ENCODE measurements at places on chromosomes 11 and 22. TPM values are rescaled to one million over a fixed set of nuclear protein-coding genes. Genes with fewer than 3 reads are reported as not detected.
A peak's percentile ranks its signal among the peaks of the same experiment; 100 is the strongest.

- DNase-seq: no peak
Observed at GRCh38 chr11:62914416-62914815, 6.7 kb downstream of the CHRM1 start.

GRCh38 chr11:83717537-83717936 is 431.4 kb upstream of the CCDC90B start:
- no peak for DNase-seq

DNA sequence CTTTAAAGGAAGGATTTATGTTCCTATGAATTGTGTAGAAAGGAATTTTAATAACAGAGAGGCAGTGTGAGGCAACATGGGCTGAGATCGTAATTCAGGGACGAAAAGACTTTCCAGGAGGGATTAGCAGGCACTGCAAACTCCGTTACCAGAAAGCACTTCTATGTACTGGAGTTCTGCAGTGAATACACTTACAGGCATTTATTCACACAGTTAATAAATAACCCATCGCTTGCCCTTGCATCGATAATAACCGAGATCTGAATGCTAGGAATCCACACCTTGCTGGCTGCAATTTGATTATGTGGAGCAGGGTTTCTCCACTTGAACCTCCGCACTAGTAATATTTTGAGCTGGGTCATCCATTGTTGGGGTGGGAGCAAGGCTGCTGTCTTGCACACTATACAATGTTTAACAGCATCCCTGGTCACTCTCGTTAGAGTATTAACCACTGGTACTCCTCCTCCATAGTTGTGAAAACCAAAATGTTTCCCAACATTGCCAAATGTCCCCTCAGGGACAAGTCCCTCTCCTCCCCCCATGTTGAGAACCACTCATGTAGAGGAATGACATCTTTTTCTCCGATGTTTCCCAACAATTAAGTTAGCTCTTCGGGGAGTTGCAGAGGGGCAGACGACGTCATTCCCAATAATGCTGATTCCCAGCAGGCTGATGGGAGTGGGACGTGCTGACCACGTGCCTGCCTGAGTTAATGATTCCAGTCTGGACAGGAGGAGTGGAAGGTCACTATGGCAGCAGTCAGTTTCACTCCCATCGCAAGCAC is 99.5 kb downstream of the SNX19 start:
- DNase-seq: no peak

The FGF19 gene
- total RNA-seq: not detected

DNA sequence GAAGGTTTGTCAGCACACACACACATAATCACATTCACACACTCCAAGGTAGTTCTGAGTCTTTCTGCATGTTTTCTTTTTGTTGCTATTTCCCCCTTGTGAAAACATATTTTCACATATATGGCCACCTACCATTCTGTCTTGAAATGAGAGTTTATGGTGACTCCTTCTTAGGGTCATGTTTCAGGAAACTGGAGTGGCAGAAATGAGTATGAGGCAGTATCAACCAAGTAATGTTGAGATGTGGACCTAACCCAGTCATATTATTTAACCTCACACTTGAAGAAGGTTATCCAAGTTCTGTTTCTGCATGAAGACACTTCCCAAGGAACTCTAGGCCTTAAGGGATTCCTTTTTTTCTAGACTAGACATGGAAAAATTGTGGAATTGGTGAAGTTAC is 481.4 kb downstream of the ETS1 start:
- no peak for DNase-seq

DNA sequence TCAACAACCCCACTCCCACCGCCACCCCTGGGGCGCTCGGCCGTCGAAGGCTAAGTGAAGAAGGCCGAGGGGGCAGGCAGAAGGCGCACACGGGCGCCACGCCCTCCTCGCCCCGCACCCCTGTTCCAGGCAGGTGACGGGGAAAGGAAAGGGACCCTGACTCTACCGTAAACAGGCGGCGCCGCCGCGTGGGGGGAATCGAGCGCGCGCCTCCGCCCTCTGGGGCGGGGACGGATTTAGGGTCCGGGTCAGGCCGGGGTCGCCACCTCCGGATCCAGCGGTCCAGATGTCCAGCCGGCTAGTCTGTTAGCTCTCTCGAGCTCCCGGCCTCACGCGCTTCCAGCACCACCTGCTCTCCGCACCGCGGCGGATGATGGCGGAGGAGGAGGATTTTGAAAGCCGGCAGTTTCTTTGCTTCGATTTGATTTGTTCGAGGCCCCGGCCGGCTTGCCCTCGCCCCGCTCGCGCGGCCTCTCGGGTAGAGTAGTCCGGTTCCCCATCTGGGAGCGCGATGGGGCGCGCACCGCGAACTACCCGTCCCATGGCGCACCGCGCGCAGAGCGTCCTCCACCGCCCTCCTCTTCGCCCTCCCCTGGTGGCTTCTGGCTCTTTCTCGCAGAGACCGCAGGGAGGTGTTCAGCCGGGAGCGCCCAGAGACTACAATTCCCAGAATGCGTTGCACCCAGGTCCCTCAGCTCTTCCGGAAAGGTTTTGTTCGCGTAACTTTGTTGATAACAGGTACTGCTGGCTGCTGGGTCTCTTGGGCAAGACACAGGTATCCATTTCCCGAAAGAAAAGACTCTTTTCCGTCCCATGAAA is at the start of gene RANGAP1:
TSS of gene RANGAP1 (minus strand) at position 368 of the 819 bp plus-strand sequence. CDS start 5,143 bp downstream, outside the sequence.
- DNase-seq: peak; percentile 99

The NCAPD3 gene
- total RNA-seq: 111 TPM

The ALDH3B1 gene
- total RNA-seq: not detected

The L3MBTL2 gene
- 53.3 TPM for total RNA-seq

DNA sequence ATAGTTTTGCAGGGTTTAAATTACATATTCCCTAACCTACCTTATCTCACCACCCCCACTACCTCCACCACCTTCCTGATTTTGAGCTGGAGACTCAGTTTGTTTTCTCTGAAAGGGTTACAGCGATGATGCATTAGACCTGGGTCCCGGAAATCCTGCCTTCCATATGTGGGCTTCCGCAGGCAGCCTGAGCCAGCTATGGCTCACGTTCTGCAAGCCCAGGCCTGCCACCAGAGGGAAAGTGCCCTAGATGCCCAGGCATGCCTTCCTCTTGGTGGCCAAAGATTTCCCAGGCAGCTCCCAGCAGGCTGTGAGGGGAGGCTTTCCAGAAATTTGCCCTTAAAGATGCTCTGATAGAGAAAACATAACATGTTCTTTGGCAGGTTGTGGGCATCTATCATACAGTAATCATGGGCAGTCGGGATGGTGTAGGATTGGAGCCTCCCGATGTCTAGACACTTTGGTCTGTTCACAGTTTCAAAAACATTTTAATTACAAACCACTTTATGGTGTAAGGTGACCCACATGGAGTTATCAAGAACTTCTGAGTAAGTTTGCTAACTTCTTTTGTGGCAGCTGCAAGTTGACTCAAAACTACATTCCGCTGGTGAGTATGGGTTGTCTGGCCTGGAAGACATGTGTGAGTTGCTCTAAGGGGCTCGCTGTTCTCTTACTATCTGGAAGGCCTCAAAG is 79.3 kb downstream of the MICAL2 start:
- DNase-seq: peak; percentile 73

- no peak for DNase-seq
Observed at GRCh38 chr11:43908683-43909082, 28.1 kb downstream of the ALKBH3 start.

GRCh38 chr22:46421267-46421666 is 85.8 kb downstream of the TRMU start:
- no peak for DNase-seq

The IL17REL gene
- total RNA-seq: 0.09 TPM

DNA sequence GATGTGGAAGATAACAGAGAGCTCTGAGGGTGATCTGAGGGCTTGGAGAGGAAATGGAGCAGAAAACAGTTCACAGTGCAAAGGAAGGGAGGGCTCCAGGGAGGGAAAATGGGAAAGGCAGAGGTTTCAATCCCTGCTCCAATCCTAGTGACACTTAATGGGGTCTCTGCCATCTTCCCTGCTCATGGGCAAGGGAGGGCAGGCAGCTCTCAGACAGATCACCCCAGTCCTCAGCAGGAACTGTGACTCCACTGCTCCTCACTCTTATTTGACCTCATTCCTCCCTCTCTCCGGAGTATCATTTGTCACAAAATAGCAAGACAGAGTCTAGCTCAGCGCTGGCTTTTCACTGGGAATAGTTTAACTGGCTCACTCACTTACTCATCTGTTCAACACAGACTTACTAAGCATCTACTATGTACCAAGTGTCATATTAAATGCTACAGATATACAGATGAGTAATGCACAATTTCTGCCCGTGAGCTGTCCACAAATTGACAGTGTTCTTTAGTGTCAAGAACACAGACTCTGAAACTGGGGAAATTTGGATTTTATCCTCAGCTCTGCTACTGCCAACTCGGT is 817.4 kb downstream of the OPCML start:
- no peak for DNase-seq

GRCh38 chr11:9273376-9274336 is 8.5 kb upstream of the DENND5A start:
- DNase-seq: no peak

DNA sequence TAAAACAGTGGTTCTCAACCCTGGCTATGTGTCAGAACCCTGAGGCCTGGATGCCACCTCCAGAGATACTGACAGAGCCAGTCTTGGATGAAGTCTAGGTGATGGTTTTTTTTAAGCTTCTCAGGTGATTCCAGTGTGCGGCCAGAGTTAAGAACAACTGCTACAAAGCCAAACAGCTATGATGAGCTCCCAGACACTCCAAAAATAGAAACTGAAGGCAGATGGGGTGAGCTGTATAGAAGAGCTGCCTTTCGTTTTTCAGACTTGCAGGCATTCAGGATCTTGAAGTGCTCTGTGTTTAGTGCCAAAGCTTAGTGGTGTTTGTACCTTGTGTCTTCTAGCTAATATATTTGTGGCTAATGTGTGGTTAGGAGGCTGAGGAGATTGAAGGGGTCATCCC is 14.2 kb downstream of the SCUBE2 start:
- no peak for DNase-seq

The FXYD2 gene
- 1.9 TPM for total RNA-seq

GRCh38 chr11:12618743-12619540 is 55.3 kb upstream of the TEAD1 start:
- no peak for DNase-seq

The PTGDR2 gene
- 0.14 TPM for total RNA-seq

DNA sequence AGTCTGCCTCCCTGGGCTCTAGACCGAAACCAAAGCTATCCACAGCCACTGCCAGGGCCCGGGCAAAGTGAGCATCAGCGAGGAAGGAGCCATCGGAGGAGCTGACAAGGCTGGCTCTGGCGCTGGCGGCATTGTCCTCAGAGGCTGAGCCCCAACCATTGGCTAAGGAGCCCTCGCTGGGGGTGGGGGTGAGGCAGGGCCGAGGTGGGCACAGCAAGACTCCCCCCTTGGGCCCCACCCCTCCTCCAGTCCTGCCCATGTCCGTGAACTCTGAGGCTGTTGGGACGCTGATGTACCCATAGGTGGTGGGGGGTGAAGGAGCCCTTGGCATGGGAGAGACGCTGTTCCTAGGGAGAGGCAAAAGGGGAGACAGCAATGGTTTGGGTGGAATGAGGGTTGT is 11.2 kb downstream of the ROBO4 start:
- DNase-seq: no peak

The P4HA3 gene
- not detected for total RNA-seq

DNA sequence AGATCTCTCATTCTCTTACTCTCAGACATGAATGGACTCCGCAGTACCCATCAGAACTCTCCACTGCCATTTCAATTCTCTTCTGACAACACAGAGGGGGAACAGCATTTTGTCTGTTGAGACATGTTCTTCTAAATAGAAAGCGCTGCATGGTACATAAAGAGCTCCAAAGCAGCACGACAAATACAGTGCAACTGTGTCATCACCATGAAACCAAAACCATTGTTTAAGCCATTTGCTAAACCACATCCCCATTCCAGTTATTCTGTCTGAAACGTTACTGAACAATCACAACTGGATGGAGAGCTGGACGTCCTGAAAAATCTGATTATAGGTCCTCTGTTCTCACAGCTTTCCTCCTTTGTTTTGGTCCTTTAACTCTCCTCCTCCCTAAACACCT is 17.9 kb upstream of the TENM4 start:
- no peak for DNase-seq

The CNIH2 gene
- 1.0 TPM for total RNA-seq

- DNase-seq: no peak
Observed at GRCh38 chr11:123561431-123561800, 93.0 kb downstream of the SCN3B start.

DNA sequence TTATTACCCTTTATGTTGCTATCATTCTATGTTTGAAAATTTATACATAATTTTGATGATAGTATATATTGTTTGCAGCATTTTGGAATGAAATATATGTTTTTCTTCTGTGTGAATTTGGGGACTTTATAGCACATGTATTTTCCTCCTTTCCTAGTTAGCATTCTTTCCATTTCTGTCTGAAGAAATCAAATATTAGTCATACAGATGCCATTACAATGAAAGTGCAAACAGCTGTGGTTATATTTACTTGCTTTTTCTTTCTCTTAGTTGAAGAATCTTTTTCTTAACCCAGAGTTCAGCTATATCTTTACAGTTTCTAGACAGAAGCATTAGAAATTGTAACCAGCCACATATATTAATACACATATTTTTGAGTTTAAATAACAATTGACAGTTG is 753.1 kb upstream of the ARHGAP42 start:
- no peak for DNase-seq

The CCDC89 gene
- 0.14 TPM for total RNA-seq

DNA sequence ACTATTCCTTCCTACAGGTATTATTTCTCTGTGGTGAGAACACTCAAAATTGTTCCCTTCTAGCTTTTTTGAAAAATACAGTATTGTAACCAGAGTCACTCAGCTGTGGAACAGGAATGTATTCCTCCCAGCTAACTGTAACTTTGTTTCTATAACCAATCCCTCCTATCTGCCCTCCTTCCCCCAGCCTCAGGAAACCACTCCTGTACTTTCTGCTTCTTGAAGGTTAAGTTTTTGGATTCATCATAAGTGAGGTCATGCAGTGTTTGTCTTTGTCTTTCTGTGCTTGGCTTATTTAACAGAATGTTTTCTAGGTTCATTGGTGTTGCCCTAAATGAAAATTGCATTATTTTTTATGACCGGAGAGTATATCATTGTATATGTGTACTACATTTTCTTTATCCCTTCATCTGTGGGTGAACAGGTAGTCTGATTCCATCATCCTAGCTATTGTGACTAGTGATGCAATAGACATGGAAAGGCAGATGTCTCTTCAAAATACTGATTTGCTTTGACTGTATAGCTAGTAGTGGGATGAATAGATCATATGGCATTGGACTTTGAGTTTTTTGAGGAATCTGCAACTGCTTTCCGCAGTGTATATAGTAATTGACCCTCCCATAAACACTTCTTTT is 112.9 kb upstream of the GRK3 start:
- no peak for DNase-seq

GRCh38 chr11:64202992-64203391 is 3.5 kb upstream of the FERMT3 start:
- no peak for DNase-seq

- peak; percentile 94 for DNase-seq
Observed at GRCh38 chr11:9003573-9004182, at the start of gene NRIP3. Gene NRIP3 (minus strand): TSS chr11:9004001. CDS start chr11:9003935, 66 bp downstream.

- DNase-seq: no peak
Observed at GRCh38 chr11:6228520-6228919, 5.9 kb downstream of the FHIP1B start.

- no peak for DNase-seq
Observed at GRCh38 chr11:120134106-120134930, 3.6 kb downstream of the TRIM29 start.
